ENCODE measurements at places on chromosomes 1 and 21.

- peak; percentile 62 for DNase-seq
Measured at GRCh38 chr1:62841587-62842169, 57.7 kb downstream of the ATG4C start.

GRCh38 chr1:25064465-25065240 lies 134.6 kb upstream of the RUNX3 start:
- no peak for DNase-seq

DNA sequence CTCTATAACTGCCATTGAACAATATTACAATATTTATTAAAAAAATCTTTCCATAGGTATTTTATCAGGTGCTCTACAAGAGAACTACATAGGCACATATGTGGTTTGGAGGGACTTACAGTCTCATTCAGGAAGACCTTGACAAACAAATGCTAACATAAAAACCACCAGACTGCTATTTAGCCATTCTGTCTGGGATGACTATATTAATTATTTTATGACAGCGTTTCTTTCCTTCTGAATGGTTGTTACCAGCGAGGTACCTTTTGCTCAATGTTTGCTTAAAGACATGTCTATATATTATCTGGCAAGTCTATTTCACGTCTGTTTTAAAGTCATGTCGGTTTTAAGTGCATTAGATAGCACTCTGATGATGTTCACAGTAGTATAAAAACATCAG lies 69.7 kb downstream of the RUNX1 start:
- DNase-seq, result no peak

DNA sequence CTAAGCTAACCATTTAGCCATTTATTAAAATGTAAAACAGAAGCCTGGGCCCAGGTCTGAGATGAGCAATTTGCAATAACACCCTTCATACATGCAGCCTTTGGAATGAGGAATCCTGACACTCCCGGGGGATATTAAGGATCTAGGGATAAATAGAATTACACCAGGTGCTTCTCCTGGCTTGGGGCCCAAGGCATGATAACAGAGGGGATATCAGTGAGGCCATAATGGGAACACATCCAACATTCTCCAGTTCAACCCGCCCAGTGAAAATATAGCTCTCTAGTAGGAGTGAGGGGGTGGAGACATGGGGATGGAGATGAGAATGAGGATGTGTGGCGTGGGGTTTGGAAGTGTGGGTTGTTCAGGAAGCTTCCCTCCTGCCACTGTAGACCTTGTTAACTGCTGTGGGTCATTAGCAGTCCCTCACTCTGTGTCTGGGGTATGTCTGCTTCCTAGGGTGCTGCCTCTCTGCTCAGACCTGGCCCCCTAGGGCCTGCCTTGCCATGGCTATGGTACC lies 57.9 kb upstream of the KANK4 start:
- no peak for DNase-seq

- DNase-seq, result peak; percentile 4
Measured at GRCh38 chr1:91383456-91383855, 21.2 kb downstream of the HFM1 start.

DNA sequence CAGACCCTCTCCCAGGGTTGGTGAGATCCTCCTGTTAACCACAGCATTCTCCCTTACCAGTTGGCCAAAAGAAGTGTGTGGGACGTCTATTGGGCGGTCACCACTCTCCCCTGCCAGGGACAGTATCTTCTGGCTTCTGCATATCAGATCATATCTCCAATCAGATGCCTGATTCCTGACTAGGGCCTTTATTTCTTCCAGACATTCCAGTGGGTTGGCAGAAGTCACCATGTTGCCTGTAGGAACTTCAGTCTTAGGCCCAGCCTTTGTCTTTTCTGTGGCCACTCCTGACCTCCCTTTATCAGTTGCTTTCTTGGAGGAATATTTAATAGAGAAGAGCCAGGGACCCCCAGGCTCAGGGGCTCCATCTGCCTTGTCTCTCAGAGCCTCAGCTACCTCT lies 130.4 kb upstream of the F3 start:
- DNase-seq, result no peak

- DNase-seq, result peak; percentile 22
Measured at GRCh38 chr1:168348146-168348709, 67.6 kb downstream of the TBX19 start.

- no peak for DNase-seq
Measured at GRCh38 chr1:117363571-117364048, 3.6 kb upstream of the MAN1A2 start.

DNA sequence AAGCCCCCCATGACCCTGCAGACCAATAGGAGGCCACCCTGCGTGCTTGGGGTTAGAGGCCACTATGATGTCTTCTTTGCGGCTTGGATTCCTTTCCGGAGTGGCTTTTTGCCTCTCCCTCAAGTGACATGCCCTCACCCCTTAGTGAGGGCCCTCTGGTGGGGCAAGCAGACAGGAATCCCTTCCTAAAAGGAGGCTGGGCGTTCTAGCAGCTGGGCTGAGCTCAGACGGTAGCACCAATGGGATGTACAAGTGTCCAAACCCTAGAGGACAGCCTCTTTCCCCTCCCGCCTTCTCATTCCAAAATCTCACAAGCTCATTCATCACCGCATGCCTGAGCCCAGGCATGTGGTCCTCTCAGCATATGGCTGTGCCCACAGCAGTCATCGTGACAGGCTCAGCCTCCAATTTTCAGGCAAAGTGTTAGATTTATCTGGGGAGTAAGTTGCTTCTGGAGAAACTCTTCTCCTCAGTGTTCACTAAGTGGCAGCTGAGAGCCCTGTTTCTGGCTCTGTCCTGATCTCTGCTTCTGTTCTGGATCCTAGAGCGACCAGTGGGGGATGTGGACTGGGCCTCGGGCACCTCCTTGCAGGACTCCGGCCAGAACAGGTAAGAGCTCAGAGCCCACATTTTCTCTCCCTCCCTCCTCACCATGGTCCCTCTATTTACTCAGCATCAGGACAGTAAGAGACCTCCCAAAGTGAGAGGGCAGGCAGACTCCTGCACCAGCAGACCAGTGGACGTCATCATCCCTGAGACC lies 4.8 kb downstream of the KIAA1614 start:
- DNase-seq, result no peak

DNA sequence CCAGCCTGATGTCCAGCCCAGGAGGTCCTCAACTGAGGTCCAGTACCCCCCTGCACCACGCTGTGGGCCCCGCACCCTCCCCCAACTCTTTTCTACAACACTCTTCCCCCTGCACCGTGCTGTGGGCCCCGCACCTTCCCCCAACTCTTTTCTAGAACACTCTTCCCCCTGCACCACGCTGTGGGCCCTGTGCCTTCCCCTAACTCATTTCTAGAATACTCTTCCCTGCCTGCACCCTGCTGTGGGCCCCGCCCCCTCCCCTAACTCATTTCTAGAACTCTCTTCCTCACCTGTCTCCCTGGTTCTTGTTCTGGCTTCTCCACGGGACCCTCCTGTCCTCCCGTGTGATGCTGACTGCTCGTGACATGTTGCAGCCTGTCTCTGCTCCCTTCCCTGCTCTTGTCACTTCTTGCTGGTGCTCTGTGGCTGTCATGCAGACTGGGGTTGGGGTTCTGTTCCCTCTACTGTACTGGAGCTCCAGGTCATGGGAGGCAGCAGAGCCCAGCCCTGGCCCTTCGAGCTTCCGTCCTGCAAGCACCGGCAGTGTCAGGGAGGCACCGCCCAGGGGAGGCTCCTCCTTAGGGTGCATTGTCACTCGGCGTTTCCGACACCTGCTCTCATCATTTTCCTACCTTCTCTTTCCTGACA lies 160.1 kb upstream of the COL6A1 start:
- DNase-seq, result no peak

- no peak for DNase-seq
Measured at GRCh38 chr1:233180641-233181364, 114.7 kb downstream of the PCNX2 start.

DNA sequence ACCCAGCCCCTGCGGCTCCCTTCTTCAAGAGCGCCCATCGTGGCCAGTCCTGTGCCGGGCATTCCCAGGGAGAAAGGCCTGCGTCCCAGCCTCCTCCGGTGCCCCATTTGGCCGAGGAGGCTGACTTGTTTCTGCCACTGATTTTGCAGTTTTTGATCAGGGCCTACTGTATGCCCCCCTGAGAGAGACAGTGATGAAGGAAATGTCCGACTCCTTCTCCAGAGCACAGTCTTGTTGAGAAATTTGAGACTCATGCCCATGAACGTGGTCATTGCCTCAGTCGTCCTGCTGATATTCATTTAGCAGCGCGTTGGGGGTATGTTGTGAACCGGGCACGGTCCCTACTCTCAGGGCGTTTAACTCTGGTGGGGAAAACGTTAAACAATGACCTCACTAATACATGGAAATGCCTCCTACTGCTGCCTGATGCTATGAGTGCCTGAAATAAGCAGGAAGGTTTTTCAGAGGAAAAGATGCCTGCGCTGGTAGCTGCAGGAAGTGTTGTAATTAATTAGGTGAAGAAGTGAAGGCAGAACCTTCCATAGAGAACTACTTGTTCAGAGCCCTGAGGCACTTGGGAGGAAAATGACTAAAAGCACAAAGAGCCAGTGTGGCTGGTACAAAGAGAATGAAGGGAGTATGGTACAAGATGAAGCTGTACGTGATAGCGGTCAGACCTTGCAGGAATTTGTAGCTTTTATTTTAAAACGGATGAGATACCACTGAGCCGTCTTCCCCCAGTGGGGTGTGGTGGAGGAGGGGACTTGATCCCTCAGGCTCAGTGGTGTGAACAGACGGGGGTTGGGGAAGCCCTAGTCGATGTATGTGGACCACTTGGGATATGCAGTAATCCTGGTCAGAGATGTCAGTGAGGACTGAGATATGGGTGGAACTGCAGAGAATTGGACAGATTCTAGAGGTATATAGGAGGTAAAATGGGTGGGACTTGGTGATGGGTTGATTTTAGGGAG lies 730 bp downstream of the ZCCHC17 start:
- peak; percentile 56 for DNase-seq

DNA sequence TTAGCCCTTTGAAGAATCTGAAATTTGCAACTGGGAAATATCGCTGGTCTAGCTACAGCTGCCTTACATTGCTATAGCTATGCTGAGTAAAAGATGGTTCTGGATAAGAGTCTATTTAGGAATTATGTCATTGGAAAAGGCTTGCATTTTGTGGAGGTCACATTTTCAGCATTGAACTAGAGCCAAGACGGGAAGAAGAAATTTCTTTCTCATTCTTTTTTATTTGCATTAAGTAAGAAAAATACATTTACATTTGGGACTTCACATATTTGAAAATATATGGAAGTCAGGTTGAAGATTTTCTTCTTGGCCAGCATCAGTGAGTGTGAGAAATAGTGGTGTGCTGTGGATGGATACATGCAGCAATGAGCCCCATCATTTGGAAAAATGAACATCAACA lies 291.6 kb downstream of the PTBP2 start:
- DNase-seq, result no peak

- DNase-seq, result no peak
Measured at GRCh38 chr1:116127123-116127847, 16.1 kb downstream of the MAB21L3 start.

DNA sequence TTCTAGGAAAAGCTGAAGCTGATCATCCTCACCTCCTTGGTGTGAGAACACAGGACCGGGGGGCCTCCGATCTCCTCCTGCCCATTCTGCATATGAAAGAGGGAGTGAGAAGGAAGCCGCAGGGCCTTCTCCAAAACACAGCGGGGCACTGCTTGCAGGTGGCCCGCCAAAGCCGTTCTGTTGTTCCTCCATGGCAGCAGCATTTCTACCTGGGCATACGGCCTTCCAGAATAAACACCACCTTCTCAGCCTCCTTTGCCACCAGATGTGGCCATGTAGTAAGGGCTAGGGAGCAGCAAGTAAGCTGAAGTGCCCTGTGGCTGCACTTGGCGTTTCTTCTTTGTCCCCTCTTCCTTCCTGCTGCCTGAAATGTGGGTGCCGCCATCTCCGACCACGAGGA lies 214.9 kb downstream of the TOMM20 start:
- DNase-seq, result no peak

DNA sequence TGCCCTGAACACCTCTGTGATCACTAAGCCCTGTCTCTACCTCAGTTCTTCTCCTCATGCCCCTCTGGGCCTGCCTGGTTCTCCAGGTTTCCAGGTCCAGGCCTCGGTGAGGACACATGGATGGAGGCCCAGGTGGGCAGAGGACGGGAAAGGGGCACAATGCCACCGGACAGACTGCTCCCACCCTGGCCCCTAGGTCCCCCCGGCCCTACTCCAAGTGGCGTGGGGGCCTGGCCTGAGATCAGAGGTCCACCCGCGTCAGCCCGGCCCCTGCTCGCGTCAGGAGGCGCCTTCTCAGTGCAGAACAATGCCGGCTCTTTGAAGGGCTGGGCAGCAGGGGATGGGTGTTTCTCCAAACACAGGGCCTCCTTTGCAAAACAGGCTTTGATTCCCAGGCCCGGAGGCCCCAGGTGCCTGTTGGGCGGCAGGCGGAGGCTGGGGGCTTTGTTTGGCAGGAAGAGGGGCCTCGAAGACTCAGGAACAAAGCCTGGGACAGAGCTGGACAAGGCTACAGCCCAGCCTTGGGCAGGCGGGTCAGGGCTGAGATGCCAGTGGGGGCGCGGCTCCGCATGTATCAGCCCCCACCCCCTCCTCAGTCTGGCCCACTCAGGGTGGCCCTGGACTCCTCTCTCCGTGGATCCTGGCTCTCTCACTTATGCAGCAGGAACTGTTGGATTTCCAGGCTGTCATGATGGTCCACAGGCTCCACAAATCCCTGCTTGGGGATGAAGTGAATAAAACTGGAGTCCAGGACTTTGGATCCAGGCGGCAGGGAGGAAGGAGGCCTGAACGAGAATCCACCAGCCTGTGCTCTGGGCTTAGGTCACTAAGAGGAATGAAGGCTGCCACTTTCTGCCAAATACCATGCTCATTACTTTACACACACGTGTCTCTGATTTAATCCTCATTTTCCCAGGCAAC lies 77.4 kb upstream of the SLC2A1 start:
- DNase-seq, result no peak

DNA sequence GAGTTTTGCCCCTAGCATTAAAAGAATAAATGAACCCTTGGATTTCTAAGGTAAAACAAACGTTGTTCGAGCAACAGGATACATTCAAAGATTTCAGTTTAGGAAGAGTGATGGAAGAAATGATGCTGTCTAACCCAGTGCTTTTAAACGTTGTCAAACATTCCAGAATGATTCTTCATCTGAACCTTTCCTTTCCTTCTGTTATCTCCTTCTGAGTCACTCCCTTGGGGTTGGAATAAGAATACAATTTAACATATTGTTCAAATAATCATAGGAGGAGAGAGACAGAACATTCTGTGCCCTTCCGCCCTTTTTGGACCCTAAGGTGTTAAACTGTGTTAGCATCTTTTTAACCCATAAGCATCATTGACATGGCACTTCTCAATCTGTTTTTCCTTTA lies 61.1 kb upstream of the RCOR3 start:
- DNase-seq, result peak; percentile 74

DNA sequence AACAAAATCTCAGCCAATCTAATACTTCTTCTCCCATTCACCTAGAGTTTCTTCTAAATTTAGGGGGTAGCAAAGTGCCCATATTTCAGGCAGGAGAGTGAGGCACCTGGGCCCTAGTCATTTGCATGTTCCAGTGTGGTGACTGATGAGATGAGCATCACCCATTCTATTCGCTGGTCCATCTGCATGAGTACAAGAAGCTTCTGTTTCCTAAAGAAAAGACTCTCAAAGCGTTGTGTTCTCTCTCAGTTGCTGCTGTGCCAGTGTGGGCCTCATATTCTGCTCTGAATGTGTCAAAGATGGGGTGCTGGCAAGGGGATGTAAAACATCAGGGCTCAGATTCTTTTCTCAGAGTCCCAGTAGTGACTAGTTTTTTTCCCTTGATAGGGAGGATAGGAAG lies 16.1 kb upstream of the DPYD start:
- DNase-seq, result no peak

Data from ELR (cell line).